ENCODE measurements at places on chromosomes 6 and 20. TPM values are rescaled to one million over a fixed set of nuclear protein-coding genes. Genes with fewer than 3 reads are reported as not detected.

DNA sequence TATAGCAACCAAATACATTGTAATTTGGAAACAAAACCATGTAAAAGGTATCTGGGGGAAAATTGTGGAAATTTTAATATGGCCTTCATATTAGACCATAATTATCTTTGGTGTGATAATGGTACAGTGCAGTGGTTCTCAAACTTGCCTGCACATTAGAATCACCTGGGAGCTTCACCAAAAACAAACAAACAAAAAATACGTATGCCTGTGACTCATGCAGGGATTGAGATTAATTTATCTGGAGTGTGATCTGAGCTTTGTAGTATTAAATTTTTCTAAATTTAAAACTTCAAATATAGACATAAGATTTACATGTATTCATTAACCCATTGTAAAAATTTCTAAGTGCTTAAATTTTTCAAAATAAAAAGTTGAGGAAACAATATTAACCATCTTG lies 31.5 kb downstream of the ARHGAP18 start:
- no peak for DNase-seq

EDN3 gene
- polyA plus RNA-seq = not detected

GABRR1 gene
- not detected for polyA plus RNA-seq

AFDN gene
- 22.5 TPM for polyA plus RNA-seq

GRCh38 chr6:134376785-134377184 lies 58.9 kb upstream of the SGK1 start:
- no peak for DNase-seq
